ENCODE measurements at places on chromosomes 2 and 18.

GRCh38 chr2:165427686-165428085, 41.8 kb upstream of the CSRNP3 start:
- DNase-seq: no peak

- no peak for DNase-seq
Observed at GRCh38 chr2:62568983-62569837, 63.2 kb upstream of the TMEM17 start.

GRCh38 chr2:28544036-28544346, 48.1 kb downstream of the PLB1 start:
- DNase-seq: no peak

- no peak for DNase-seq
Observed at GRCh38 chr2:56287508-56287907, 103.7 kb downstream of the CCDC85A start.

GRCh38 chr2:175918935-175919334, 83.1 kb downstream of the LNPK start:
- DNase-seq: no peak

GRCh38 chr2:134232868-134233727, 20.8 kb upstream of the MGAT5 start:
- DNase-seq: no peak

DNA sequence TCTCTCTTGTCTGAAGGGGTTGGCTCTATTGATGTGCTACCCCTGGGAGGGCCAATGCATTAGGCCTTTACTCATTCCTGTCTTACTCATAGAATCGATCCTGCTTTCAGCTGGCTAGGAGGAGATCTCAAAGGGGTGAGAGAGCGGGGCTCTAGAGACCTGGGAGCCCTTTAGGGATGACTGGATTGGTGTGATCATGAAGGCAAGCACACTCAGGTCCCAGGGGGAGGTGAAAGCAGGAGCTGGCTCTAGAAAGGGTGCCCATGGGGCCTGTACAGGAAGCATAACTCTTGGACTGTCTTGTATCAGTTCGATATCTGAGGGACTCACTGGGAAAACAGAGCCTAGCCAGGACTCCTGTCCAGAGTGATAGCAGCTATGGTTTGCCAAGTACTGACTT, 47.8 kb downstream of the INPP4A start:
- DNase-seq: no peak

- no peak for DNase-seq
Observed at GRCh38 chr2:38631976-38632375, 29.2 kb upstream of the HNRNPLL start.

GRCh38 chr2:171319164-171319810, 114.5 kb downstream of the METTL8 start:
- peak; percentile 65 for DNase-seq

DNA sequence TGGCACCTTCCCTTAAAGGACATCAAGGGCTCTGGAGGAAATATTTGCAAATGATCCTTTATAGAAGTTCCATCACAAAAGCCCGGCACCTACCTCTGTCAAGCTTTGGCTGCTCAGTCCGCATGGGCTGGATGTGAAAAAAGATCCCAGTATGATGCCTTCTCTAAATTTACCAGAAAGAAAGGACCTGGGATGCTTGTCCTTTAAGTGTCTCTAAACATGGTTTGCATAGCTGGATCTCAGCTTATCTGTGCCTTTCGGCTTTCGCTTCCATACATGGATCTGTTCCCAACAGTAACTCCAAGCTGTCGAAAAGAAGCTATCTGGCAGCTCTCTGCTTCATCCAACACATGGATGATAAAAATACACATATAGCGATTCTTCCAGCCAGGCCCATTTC, 60.4 kb upstream of the SLC8A1 start:
- DNase-seq: no peak

DNA sequence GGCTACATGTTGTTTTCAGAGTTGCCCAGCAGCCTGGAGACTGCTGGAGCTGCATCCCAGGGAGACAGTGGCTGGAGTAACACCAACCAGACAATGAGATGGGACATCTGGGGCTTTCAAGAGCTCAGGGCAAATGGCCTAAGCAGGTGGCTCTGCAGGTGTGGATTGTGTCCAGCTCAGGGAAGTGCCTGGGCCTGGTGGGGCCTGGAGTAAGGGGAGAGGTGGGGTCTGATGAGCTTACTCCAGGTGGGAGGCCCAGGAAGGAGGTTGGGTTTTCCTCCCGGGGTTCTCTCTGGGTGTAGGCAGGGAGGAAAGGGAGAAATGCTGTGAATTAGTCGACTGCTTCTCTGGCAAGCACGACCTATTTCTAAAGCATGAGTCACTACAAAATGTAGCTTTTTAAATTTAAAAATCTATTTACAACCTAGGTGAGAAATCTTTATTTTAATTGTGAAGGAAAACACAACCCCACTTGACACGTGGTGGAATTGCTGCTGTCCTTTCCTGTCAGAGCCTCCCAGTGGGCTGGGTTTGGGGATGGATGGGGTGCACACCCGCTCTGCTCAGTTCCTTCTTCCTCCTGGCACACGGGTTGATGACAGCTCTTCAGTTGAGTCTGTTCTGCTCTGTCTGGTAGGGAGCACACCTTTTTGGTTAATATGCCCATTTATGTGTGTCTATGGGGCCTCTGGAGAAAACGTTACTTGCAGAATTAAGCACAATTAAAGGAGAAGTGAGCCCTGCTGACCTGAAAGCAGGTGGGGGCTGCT, 81.6 kb downstream of the SH3RF3 start:
- DNase-seq: peak; percentile 56

DNA sequence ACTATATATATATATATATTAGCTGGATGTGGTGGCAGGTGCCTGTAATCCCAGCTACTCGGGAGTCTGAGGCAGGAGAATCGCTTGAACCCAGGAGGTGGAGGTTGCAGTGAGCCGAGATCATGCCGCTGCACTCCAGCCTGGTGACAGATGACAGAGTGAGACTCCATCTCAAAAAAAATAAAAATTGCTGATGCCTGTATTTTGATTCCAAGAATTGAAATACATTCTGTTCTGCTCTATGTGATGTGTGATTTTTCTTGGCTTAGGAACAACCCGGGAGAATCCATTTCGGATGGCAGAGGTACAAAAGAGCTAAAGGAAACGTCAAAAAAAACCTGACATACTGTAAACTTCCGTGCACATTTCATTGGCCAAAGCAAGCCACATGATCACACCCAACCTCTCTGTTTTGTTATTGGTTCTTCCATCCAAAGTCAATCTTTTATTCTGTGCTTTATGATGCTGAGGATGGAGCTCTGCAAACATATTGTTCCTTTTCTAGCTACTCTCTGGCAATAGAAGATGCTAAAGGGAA, 478.1 kb upstream of the MAP2 start:
- no peak for DNase-seq

DNA sequence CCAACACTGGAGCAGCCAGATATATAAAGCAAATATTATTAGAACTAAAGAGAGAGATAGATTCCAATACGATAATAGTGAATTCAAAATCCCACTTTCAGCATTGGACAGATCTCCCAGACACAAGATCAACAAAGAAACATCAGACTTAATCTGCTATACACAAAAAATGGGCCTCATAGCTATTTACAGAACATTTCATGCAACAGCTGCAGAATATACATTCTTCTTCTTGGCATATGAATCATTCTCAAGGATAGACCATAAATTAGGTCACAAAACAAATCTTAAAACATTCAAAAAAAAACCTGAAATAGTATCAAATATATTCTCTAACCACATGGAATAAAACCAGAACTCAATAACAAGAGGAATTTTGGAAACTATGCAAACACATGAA, 23.8 kb upstream of the BAZ2B start:
- DNase-seq: no peak

DNA sequence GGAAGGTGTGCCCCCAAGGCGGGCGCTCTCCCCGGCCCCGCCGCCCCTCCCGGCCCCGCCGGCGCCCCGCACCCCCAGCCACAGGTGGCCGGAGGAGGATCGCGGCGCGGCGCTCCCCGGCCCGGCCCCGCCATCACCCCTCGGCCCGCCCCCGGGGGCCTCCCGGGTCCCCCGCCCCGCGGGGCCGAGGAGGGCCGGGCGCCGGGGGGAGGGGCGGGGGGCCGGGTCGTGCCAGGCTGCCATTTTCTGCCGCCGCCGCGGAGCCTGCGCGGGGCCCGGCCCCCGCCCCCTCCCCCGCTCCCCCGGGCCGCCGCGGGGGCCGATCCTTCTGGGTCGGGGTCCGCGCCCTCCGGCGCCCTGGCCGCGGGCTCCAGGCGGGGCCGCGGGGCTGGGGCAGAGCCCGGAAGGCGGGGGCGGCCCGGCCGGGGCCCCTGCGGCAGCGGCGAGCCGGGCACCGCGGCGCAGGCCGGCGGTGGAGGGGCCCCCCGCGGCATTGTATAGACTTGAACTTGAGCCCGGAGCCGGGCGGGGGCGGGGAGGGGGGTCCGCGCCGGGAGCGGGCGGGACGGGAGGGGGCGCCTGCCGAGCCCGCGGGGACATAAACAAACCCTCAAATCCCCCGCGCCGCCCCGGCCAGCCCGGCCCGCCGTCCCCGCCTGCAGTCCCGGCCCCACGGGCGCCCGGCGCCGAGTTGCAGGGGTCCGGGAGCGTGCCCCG, 556 bp downstream of the DNMT3A start:
- peak; percentile 77 for DNase-seq

- no peak for DNase-seq
Observed at GRCh38 chr2:212973347-212973746, 178.1 kb downstream of the IKZF2 start.

- no peak for DNase-seq
Observed at GRCh38 chr2:42068571-42069178, 20.9 kb downstream of the PKDCC start.

DNA sequence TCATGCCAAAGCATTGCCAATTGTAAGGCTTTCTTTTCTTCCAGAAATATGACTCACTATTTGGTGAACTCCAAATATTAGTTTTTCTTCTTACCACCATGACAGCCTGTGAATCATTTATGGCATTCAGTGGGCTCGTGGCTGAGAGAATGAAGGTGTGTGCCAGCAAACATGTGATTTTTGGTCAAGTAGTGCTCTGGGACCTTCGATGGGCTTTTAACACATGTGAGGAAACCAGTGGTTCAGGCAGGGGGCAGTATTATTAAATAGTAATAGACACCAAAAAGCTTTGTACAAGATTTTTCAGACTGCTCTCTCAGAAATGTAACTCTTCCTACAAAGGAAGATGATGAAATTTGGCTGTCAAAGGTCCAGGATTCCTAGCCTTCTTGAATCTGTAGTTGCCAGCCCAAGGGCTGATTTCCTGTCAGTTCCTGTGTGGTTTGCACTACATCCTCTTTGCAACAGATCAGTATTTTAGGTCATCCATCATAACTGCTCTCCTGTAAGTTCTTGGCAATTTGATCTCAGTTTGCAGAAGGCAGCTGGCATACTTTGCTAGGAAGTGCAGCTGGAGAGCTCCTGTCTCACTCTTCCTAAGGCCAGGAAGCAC, 64.3 kb downstream of the BABAM2 start:
- DNase-seq: no peak
